Brain pericyte (primary cell): ENCODE measurements at places on chromosomes 1 and 21.

DNA sequence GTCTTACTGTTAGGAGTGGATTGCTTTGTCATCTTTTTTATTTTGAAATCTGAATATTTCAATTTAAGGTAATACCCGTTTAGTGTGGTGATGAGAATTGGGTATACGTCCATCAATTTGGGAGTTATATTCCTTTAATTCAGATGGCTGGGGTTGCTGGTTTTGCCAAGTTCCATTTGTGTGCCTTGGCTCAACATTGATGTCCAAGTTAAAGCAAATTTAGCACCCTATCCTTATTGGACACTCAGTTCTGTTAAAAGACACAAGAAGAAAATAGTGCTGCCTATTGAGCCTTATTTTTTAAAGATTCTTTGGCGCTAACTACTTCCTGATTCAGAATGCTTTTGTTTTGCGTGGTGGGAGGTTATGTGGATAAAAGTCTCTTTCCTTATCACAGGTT is 40.6 kb downstream of the CAMTA1 start:
- no peak for DNase-seq

DNA sequence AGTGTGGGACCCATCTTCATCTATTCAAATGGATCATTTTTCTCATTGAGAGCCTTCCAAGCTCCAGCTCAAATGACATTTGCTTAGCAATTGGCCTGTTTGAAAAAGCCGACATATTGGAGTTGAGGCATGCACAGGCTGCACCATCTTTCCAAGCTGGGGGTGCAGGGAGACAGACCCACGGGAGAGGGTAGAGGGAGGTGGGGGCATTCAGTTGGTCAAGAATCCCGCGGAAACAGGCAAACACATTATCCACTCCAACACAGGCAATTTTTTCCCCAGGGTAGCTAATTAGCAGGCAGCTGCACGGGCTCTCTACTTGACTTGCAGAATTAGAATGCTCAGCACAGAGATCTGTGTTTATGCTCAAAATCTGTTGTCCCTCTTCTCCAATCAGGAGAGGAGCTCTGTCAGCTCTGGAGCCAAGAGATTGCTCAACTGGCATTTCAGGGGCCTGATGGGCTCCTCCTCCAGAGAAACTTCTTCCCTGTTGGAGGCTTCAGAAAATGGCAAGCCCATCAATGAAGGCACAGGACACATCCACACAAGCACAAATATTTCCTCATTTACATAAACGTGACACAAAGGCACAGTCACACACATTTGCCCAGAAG is 267.8 kb downstream of the FOXD2 start:
- DNase-seq, result no peak

GRCh38 chr1:31574749-31575368 is 1.5 kb upstream of the TINAGL1 start:
- no peak for DNase-seq

GRCh38 chr1:56495538-56495937 is 83.8 kb downstream of the PLPP3 start:
- no peak for DNase-seq
